ENCODE measurements at places on chromosomes 7 and 10.

DNA sequence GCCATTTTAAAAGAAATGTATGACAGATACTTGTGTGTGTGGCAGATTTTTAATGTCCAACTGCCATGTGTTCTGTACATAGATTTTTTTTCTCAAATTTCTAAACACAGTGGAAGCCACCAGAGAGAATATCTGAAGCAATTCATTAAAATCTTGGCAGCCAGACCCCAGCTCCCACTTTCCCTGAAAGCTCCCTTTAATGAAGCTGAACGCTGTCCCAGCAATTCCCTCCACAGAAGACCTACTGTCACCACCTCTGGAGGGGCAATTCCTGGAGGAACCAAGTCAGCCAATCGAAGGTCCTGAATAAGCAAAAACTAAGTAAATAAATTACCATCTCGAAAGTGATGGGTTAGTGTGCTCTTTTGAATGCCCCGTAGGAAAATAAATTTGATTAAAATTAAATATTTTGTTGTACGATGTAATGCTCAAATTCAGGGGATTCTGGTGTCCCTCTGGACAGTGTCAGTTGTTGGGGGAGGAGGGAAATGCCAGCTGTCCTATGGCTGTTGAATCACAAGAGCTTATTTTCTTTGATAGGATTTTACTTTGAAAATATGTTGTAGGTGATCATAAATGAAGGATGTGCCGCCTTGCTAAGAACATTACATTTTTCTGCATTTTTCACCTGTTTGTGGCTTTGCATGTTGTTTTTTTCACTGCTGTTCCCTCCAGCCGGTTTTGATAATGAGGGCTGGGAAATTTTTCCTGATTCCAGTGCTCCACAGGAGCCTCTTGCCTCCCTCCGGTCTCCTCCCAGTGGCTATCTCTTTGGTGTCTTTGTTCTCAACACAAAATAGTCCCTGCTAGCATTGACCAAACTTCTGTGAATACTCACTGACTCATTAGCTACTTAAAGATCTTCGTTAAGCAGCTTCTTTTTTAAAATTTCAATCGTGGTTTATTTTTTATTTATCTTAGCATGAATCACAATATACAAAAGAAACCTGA, 9.2 kb upstream of the GSAP start:
- DNase-seq, result no peak

DNA sequence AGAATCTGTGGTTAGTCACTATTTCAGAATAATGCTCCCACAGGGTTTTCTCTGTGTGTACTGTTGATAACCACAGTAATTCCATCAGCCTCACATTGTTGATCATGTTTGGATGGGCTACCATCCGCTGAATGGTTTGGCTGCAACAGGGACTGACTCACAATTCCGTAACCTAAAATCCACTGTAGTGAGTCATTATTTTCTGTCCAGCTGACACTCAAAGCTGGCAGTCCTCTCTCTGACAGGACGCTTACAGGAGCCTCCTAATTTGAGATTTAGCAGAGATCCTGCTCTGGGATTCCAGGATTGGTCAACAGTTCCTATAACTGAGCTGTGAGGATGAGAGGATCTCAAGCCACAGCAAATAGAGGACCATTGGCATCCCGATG, 32.7 kb downstream of the VWA2 start:
- DNase-seq, result no peak

GRCh38 chr10:97075961-97076525, 109.7 kb downstream of the SLIT1 start:
- DNase-seq, result no peak

- DNase-seq, result no peak
Measured at GRCh38 chr7:107668296-107668695, 7.7 kb downstream of the SLC26A4 start.

GRCh38 chr10:119651514-119652360, 557 bp downstream of the BAG3 start:
- no peak for DNase-seq

DNA sequence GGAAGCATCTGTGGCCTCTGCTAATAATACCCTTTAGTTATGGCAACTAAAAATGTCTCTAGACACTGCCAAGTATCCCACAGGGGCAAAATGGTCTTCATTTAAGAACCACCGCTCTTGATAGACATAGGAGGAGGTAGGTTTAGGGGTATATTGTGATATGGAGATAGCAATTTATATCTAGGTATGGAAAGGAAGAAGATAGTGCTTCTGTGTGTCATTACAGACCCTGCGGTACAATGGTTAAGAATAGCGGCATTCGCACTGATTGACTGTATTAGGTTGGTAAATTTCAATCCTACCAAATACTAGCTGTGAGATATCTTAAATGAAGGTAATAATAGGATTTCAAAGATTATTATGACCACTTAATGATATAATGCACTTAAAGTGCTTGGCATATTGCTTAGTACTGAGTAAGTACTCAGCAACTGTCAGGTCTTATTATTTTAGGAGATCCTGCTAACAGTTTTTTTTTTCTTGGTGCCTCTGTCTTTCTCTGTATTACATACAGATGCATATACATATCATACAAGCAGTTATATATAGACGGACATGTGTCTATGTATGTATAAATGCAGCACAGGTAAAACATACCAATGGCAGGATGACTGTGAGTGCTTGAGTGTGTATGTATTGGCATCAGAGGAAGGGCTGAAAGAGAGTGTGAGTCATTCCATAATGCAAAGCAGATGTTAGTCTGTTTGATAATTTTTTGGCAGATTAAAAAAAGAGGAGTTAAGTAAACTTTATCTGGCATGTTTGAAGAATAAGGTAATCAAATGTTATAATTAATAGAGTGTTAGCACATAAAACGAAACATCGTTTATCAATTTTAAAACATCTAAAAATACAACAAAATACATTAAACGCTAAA, 50.0 kb upstream of the ITGB8 start:
- DNase-seq, result no peak
